ENCODE measurements at places on chromosomes 2 and 18.

- DNase-seq: no peak
Observed at GRCh38 chr2:28209261-28209691, 183.4 kb upstream of the FOSL2 start.

- DNase-seq: no peak
Observed at GRCh38 chr2:178568227-178568626, 88.0 kb downstream of the PLEKHA3 start.

DNA sequence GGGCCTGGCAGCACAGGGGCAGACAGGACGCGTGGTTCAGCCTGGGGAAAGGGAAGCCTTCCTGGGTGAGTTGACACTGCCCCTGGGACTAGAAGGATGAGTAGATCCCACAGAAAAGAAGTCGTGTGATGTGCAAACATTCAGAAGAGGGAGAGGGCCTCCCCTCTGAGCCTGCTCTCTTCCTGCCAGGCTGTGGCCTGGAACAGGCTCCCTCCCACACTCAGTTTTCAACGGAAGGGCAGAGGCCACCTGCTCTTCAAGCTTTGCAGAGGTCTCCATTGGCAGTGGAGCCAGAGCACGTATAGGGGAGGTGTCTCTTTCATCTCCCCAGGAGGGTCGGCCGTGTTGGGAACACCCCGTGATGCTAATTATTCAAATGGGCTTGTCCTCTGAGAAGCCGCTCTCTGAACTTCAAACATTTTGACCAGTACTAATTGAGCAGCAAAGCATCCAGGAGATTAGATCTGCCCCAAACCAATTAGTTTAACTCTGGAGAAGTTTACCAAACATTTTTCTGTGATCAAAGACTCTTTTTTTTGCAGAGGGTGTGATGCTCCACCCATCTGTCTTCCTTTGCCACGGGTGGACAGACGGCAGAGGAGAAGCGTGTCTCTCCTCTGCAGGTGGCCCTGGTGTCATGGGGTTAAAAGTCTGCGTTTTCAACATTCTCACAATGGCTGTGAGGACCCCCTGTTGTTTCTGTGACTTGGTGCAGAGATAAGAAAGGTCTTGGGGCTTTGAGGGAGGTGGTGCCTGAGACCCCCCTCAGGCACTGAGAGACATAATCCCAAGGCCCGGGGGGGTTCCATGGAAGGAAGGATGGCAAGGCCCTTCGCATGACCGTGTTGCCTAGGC lies 29.5 kb upstream of the ODC1 start:
- no peak for DNase-seq

GRCh38 chr18:77106331-77106730 lies 26.3 kb downstream of the MBP start:
- no peak for DNase-seq

GRCh38 chr2:180472133-180472532 lies 465.0 kb upstream of the CWC22 start:
- DNase-seq: no peak

- DNase-seq: no peak
Observed at GRCh38 chr2:18900691-18901141, 311.3 kb upstream of the NT5C1B start.

- DNase-seq: no peak
Observed at GRCh38 chr2:142877216-142877838, at the start of gene KYNU. Gene KYNU (plus strand): TSS chr2:142877664. CDS start chr2:142885368, 7,704 bp downstream.

DNA sequence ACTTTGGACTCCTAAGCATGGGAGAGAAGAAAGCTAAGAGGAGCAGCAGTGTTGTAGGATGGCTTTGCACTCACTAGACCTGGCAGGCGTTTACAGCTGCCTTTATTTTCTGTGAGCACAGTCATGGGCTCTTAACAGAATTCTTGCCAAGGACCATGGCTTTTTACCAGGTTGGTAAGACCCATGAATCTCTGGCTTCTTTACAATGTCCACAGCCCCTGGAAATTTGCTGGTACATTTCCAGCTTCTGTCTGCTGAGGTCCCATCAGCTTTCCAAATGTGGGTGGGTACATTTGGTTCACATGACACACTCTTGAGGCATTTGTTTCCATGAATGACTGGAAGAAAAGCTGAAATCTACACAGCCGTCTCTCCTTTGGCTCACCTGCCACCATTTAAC lies 162.7 kb downstream of the PPP1R1C start:
- no peak for DNase-seq

GRCh38 chr2:166285215-166285614 lies 90.5 kb downstream of the SCN9A start:
- no peak for DNase-seq

GRCh38 chr2:213806125-213806726 lies 522.0 kb downstream of the SPAG16 start:
- peak; percentile 1 for DNase-seq

DNA sequence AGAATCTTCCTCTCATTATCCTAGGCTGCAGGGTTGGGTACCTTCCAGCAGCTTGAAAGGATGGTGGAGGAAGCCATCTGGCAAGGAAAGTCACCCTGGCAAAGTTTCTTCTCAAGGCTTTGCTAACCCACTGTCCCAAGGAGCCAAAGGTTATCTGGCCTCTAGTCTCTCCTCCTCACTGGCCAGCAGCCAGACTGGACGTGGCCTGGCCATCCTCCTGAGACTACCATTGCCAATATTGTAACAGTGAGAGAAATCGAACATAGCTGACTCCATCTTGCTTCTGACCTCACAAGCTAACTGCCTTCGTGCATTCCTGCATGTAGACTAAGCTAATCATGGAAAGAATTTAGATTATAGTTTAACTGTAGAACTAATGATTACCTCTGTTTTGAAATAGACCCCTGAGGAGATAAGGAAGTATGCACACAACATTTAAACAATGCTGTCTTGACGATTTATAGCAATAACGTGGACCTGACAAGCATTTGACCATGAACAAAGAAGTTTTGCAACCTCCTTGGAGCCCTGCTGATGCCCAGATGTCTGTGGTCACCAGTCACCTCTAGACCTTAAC lies 7.8 kb upstream of the ANXA4 start:
- DNase-seq: no peak

- no peak for DNase-seq
Observed at GRCh38 chr2:240622531-240623235, 2.6 kb upstream of the GPR35 start.

- peak; percentile 77 for DNase-seq
Observed at GRCh38 chr2:20378891-20379519, 28.4 kb upstream of the PUM2 start.

GRCh38 chr18:70370762-70371733 lies 82.2 kb downstream of the SOCS6 start:
- no peak for DNase-seq

DNA sequence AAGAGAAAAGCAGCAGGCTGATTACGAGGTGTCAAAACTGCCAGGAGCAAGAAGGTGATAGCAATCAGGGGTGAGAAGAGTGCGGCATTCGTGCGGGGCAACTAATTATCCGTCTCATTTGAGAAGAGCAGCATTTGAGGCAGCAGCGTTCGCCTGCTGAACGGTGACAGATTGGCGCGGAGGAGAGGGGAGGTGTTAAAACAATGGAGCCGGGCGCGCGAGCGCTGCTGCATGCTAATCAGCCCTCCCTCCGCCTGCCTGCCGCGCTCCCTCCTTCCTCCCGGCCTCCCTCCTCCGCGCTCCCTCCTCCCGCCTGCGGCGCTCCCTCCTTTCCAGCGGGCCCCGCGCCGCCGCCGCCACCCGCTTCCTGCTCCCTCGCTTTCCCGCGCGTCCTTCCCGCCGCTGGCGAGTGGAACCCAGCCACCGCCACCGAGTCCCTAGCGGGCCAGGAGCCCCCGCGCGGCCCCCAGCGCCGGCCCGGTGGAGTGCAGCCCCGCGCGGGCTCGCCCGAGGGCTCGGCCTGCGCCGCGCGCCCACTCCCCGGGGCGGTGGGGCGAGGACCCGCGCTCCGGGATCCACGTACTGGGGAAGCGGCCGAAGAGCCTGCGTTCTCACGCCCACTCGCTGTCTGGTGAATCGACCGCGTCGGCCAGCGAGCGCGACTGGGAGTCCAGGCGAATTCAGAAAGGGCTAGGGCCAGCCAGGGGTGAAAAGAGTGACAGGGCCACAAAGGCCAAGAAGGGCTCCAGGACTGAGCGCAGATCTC lies 69.5 kb upstream of the PSMD14 start:
- DNase-seq: peak; percentile 8

DNA sequence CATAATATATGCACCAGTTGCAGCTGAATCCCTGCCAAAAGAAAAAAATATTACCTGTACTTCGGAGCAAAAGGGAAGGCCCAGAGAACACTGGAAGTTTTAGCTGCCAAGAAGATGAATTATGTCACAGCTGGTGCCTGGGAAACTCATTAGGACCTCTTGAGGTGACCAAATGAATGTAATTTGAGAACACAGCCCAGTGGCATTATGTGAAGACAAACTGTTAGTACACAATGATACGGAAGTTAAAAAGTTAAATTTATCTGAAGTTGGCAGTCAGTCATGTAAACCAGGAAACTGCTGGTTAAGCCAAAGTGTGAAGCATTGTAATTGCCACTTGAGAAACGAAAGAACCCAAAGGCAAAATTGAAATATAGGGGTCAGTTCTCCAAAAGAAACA lies 80.7 kb downstream of the EML4 start:
- DNase-seq: no peak

GRCh38 chr2:46962751-46963150 lies 47.1 kb upstream of the MCFD2 start:
- no peak for DNase-seq

GRCh38 chr2:190183539-190183938 lies 121.0 kb upstream of the MSTN start:
- DNase-seq: no peak

DNA sequence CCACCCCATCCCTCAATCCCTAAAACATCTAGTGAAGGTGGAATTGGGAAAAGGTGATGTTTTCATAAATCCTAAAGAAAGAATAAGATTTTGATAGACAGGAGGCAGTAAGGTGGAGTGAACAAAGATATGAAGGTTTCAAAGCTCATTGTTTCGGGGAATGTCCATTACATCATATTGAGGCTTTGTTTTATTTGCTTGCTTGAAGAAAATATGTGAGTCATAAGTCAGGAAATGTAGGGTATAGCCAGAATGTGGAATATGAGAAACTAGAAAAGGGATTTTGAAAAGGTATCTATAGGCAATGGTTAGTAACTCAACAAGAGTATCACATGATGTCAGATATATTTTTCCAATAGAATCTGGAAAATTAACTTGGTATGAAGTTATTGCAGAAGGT lies 1178.5 kb upstream of the ACVR2A start:
- peak; percentile 5 for DNase-seq

- DNase-seq: no peak
Observed at GRCh38 chr2:100273387-100273786, 48.9 kb downstream of the LONRF2 start.

DNA sequence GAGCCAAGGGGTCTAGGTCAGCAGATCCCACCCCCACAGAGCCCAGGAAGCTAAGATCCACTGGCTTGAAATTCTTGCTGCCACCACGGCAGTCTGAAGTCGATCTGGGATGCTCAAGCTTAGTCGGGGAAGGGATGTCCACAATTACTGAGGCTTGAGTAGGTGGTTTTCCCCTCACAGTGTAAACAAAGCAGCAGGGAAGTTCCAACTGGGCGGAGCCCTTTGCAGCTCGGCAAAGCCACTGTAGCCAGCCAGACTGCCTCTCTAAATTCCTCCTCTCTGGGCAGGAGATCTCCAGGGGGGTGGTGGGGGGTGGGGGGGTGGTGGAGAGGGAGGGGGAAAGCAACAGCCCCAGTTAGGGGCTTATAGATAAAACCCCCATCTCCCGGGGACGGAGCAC lies 419.5 kb downstream of the NUP35 start:
- DNase-seq: no peak

GRCh38 chr2:229679393-229680125 lies 34.8 kb downstream of the DNER start:
- no peak for DNase-seq

GRCh38 chr18:77042583-77042982 lies 90.0 kb downstream of the MBP start:
- no peak for DNase-seq

- DNase-seq: no peak
Observed at GRCh38 chr2:104846786-104847585, 6.9 kb upstream of the POU3F3 start.

GRCh38 chr2:73279852-73280251 lies 4.4 kb downstream of the FBXO41 start:
- DNase-seq: no peak

DNA sequence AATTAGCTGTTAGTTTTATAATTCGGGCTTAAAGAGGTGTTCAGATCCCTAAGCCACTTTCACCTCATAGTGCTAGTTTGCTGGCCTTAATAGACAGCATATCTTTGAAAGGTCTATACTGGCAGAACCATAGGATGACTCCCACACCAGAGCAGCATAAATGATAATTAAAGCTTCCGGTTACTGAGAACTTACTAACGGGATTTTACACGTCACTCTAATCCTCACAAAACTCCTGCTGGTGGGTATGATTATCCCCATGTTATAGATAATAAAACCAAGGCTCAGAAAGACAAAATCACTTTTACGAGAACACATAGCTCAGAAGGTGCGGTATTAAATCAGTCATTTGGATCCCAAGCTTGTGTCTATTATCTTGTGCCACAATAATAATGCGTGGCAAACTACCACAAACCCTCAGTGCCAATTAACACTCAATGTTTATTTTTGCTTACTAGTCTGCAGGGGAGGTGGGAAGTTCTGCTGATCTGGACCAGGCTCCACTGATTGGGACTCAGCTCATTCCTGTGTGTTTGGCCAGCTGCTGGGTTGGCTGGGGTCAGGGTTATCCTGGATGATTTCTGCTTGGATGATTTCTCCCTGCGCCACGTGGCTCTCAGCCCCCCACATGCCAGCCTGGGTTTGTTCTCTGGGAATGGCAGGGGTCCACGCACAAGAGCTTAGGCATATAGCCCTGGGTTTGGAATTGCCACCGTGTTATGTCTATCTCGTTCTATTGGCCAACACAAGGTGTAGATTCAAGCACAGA lies 62.3 kb downstream of the TRIB2 start:
- DNase-seq: no peak

- peak; percentile 50 for DNase-seq
Observed at GRCh38 chr2:74778381-74779264, 55.3 kb upstream of the HK2 start.

DNA sequence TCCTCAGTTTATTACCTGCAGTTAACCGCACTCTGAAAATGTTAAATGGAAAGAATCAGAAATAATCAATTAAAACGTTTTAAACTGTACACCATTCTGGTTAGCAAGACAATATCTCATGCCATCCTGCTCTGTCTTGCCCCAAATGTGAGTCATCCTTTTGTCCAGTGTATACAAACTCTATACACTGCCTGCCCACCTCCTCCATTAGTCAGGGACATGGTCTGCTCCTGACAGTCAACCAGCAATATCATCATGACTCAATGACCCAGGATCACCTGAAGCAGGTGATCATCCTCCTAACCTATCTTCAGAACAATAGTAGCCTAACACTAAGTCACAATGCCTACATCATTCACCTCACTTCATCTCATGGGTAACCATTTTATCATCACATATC lies 214.7 kb downstream of the KCNH7 start:
- DNase-seq: no peak

- no peak for DNase-seq
Observed at GRCh38 chr2:227687189-227687588, 20.6 kb downstream of the SCYGR5 start.
